Stimulated activated CD8-positive, alpha-beta memory T cell treated with anti-CD3 and anti-CD28 coated beads, Interleukin-15, amount 100 ng/mL, for 4 hours (primary cell): ENCODE measurements at places on chromosomes 12 and 14.

GRCh38 chr12:109264095-109264942 lies 44.8 kb downstream of the FOXN4 start:
- no peak for DNase-seq

- DNase-seq = no peak
Measured at GRCh38 chr14:80522411-80522810, 311.1 kb upstream of the DIO2 start.

DNA sequence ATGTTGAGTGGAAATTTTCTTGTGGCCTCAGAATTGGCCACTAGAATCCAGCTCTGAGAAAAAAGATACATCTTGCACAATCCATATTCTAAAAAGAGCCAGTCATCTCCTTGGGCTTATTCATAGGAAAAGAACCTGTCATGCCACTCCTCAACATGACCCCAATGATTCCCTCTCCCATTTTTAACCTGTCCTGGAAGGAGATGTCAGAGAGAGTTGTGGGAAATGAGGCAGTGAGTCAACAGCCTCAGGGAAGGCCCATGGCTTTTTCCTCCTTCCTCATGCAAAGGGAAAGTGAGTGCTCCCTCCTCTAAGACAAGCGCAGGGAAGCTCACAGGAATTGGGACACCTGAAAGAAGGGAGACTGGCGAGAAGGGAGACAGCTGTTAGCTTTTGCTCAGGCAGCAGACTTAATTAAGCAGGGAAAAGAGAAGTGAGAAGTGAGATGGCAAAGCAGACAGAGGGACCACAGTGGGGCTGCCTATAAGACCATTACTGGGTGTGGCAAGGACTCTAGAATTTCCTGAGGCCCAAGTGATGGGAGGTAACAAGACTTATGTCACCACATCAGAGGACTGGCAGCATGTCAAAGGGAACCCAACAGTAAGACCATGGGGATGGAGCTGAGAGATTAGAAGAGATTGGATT lies 10.2 kb upstream of the DHRS7 start:
- no peak for DNase-seq

DNA sequence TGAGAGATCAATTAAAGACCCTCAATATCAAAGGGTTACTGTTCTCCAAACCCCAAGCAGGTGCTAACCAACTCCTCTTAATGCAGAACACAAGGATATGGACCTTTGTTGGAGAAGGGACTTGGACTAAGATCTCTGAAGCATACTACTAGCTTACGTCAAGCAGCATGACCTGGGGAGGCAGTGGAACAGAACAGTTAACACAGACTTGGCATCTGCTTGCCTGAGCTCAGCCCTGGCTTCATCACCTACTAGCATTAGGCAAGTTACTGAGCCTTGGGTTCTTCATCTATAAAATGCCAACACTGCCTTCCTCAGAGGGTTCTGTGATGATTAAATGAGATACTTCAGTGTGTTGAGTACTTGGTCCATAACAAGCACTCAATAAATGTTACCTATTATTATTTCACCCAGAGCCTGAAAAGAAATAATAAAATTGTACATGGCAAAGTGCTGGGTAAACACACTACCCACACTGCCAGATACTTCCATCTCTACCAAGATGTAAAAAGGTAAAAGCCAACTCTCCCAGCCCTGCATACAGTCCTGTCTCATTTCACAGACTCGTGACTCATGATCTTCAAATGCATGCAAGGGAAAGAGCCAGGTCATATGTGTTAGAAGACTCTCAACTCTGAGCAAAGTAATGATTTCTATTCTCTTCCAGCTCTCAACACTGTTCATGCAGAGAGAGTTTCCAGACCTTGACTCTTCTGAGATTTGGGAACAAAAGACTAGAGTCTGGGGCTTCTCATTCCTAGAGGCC lies 39.7 kb downstream of the FMNL3 start:
- no peak for DNase-seq

- DNase-seq = no peak
Measured at GRCh38 chr12:106522708-106523107, 60.1 kb upstream of the RFX4 start.

DNA sequence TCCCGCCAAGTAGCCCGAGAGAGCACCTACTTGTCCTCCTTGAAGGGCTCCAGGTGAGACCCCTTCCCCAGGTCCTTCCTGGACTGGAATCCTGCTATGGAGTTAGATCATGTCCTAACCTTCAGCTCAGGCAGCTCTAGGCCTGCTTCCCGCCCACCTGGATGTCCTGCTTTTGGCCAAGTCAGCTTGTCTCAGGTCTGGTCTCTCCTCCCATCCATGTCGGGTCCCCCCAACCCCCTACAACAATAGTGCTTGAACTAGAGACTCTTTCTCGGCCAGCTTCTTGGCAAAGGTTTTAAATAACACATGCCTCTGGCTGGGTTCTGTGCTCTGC lies 3.6 kb downstream of the NAB2 start:
- DNase-seq = no peak

DNA sequence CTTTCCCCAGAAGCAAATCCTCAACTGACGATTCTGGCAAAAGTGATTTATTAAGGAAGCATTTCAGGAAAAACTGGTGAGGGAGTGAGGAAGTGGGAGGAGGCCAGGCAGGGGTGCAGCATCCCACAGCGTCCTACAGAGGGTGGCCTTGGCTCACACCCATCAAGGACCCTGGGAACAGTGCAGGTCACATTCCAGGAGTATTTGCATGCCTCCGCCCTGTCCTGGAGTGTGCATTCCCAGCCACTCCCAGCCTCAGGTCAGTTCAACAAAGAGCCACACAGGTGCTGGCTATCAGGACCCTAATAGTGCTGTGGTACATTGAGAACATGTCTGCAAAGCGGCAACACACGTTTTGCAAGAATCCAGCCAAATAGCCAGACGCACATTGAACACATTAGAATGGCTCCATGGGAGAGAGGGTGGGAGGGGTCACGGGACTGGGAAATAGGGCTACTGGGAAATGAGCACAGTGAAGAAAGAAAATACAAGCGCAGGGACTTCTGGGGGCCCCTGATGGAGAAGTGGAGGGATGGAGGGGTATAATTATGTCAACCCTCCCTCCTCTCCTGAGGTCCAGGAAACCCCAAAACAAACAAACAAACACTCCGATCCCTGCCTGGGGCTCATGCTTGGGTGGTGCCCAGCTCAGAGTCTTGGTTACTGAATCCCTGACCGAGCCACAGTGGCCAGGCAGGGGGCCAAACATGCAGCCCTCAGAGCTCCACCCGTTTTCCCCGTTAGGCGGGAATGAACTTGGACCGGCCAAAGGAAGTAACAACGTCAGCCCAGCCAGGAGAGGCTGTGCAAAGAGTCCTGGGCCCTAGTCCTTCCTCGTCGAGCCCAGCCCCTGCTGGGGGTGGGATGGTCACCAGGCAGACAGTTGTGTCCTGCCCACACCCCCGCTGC lies 36.5 kb downstream of the CMKLR1 start:
- no peak for DNase-seq

DNA sequence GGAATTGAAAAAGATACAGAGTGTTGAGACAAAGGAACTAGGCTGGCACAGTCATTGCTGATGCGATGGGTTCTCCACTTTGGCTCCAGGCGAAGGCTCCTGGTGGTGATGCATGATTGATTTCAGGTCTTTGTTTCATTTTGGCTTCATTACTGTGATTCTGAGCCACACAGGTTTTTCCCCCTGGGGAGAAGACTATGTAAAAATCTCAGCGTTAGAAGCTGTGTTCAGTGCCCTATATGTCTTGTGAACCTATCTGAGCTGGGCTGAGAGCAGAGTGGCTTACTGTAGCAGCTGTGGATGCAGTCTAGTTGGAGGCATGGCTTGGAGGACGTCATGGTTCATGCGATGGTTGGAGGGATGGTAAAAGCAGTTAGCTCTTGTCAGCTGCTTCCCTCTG lies 54.0 kb downstream of the GPATCH2L start:
- no peak for DNase-seq

GRCh38 chr14:71532790-71533189 lies 399.4 kb upstream of the RGS6 start:
- DNase-seq = no peak

GRCh38 chr12:60259225-60259624 lies 663.4 kb downstream of the SLC16A7 start:
- DNase-seq = no peak

DNA sequence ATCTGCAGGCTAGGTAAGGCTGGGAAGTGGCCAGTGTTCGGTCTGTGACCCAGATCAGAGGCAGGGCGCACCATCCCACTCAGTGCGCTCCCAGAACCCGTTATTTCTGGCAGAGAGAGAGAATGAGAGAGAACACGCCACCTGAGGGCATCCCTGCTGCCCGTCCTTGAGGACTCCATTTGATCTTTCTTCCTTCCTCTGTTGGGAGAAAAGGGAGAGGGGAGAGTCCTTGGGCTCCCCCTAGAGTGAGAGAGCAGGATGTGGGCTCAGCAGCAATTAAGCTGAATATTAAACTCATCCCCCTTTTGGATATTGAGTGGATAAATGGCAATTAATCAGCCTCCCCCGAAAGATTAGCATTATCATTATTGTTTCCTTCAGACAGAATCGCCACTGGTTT lies 70.6 kb downstream of the IFT43 start:
- DNase-seq = no peak

DNA sequence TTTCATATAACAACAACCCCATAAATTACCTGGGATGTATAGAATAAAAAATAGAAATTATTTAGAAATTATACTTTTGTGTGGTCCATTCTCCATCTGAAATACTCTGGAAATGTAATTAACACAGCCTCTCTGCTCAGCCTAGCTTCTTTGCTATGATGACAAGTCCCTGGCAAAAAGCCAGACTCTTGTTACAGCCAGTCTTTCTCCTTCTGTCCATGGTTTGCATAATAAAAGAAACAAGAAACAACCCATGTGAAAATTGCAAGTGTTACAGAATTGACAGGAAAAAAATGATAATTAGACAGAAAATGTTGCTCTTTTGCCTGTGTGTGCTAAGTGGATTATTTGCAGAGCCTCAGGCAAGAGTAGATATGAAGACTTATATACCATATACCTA lies 61.3 kb downstream of the C12orf50 start:
- no peak for DNase-seq

GRCh38 chr14:33569821-33570687 lies 380.8 kb downstream of the EGLN3 start:
- no peak for DNase-seq

DNA sequence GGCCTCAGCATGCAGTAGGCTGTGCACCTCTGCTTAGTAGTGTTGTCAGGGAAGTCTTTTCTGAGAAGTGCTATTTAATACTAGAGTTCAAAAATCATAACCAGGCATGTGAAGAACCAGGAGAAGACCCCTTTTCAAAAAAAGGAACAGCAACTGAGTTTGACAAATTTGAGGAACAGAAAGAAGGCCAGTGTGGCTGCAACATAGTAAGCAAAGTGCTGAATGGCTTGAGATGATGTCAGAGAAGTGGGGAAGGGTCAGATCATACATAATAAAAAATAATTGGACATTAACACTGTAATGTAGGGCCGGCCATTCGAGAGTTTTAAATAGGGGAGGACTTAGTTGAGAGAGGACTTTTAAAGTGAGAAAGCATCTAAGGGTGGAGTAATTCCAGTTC lies 11.1 kb upstream of the CNTN1 start:
- no peak for DNase-seq

DNA sequence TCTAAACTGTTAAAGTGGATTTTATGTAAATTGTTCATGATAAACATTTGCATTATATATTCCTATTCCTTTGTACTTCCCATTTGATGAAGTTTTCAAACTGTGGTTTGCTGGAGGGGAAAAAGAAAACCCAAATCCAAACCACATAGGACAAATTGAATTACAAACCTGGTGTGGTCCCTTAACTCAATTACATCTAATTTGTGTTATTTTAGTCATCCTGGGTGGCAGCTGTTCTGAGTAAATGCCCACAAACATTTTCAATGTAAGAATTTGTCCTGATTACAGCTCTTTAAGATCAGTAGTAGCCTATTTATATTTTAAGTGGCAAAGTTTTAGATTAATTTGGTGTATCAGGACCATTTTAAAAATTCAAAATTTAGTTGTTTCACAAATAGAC lies 153.9 kb downstream of the RAD51B start:
- DNase-seq = no peak

GRCh38 chr14:68174446-68174845 lies 354.9 kb downstream of the RAD51B start:
- DNase-seq = no peak

- no peak for DNase-seq
Measured at GRCh38 chr14:85599939-85600338, 70.0 kb downstream of the FLRT2 start.

DNA sequence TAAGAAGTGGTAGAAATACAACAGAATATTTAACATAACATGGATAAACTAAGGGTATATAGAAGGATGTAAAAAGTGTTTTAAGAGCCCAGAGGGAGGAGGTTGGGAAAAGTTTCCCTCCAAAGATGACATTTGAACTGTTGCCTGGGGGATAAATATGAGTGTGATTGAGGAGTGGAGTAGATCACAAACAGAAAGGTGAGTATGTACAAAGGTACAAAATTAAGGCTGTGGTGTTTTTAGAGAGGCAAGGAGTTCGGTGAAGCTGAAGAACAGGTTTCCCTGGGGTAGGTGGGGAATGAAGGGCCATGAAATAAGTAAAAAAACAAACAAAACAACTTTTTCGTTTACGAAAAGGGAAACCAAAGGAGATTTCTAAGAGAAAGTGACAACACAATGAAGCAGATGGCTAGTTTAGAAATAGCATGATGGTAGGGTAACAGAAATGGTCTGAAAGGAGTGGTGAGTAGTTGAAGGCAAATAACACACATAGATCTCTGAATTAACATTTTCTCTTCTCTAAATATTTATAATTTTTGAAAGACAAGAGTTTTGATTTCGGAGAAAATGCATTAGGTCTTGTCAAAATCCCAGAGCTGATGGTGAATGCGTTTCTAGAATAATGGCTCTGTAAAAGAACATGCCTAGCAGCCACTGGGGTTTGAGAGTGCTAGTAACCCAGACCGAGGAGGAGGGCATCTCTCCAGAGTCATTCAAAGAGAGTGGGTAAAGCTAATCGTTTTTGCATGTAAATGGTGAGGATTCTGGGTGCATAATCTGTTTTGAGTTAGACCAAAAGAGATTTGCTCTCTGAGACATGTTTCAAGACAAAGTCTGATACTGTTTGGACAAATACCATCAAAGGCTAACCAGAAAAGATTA lies 240.4 kb upstream of the DCN start:
- no peak for DNase-seq

GRCh38 chr12:50184261-50184660 lies 17.1 kb upstream of the CERS5 start:
- DNase-seq = no peak

GRCh38 chr14:39372656-39373055 lies 59.6 kb downstream of the FBXO33 start:
- no peak for DNase-seq

GRCh38 chr12:79364197-79364596 lies 326.6 kb downstream of the PAWR start:
- DNase-seq = no peak

- DNase-seq = no peak
Measured at GRCh38 chr14:58072288-58073071, 79.5 kb downstream of the ARMH4 start.
